ENCODE measurements at places on chromosomes 1 and 21.

DNA sequence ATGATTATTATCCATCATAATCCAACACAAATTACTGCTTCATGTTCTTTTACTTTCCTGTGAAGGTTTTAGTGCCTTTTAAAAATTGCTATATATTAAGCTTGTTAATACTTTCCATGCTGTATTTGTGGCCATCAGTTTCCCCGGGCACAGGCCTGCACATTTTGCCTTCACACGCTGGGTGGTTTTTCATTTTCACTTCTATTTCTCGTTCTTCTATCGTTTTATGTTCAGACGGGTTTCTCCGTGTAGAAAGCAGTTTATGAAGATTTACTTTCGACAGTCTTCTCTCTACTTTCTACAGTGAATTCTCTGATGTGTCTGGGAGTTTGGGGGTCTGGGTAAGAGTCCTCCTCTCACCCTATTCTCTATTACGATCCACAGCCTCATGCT is 9.5 kb downstream of the RUNX3 start:
- DNase-seq = no peak

DNA sequence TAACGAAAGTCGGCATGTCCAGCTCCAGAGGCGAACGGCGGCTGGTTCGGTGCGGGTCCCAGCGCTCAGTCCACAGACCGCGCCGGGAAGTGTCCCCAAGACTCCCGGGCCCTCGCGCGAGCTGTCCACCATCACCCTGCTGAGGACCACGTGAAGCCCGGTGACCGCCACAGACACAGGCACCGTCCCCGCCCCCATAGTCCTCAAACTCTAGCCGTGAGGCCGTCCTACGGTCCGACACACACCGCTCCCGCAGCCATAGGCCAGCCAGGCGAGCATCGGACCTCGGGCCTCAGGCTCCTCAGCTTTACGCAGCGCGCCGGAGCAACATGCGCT is 535 bp downstream of the SETD4 start:
- no peak for DNase-seq

GRCh38 chr1:179003512-179004066 is 22.1 kb upstream of the FAM20B start:
- no peak for DNase-seq

DNA sequence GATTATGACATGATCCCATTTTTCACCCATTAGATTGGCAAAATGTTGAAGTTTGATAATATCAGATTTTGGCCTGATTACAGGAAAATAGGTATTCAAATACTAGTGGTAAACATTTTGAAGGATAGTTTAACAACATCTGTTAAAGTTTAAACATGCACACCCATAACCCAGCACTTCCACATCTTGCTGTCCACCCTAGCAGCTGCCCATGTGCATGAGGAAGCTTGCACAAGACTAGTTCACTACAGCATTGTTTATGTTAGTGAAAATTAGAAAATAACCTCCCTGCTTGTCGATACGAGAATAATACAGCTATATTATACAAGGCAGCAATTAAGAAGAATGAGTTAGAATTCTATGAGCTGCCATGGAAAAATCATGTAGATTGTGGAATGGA is 127.6 kb downstream of the C1orf21 start:
- DNase-seq = no peak

DNA sequence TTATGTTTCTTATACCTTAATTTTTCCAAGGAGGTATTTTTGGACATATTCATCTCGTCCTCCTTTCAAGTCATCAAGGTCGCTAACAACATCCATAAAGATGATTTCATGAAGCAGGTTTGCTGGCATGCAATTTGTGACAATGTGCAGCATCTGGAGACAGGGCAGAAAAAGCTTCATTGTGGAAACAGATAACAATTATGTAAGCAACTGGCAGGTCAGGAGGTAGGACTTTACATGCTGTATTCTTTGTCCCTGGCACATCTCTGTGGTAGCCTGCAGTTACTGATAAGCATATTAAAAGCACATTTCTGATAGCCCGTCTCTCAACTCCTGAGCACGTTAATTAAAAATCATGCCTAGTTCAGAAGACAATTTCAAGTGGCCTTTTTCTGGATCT is 156.8 kb downstream of the LEPR start:
- DNase-seq = no peak

Measured in T47D (cell line).